CD4-positive, alpha-beta T cell treated with Interleukin-15 for 4 hours (primary cell): ENCODE measurements at places on chromosomes 1 and 21.
A peak's percentile ranks its signal among the peaks of the same experiment; 100 is the strongest.

DNA sequence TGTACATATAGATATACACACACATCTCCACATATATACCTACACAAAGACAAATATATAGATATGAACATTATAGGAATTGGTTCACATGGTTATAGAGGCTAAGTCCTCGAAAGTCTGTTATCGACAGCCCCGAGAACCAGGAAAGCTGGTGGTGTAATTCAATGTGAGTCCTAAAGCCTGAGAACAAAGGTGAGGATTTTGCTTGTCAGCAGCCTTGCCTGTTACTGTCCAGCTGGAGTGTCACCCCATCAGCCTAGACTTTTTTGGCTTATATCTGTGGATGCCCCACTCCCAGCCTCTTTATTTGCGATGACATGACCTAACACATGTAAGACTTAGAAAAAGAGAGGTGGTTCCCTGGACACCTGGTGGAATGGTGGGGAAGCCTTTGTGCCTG is 97.0 kb downstream of the GIPC2 start:
- DNase-seq: no peak

DNA sequence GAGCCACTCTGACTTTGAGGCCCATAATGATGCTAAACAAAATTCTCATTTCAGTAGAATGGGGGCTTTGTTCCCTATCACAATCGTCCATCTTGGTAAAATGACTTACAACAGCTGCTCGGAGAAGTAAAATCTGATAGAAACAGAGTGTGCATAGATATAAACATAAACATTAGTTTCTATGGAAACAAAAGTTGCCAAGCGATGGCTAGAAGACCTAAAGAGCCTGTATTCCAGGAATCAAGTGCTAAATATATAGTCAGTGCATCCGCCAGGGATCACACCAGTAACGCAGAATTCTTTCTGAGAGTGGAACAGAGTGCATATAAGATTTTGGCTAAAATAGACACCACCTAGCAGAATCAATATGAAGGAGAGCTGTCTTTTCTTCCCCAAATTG is 91.2 kb upstream of the KAZN start:
- DNase-seq: no peak

- DNase-seq: no peak
Observed at GRCh38 chr1:203990118-203990517, 82.8 kb upstream of the SOX13 start.

GRCh38 chr1:73803380-73803779 is 394.6 kb downstream of the LRRIQ3 start:
- DNase-seq: no peak

GRCh38 chr1:23393706-23394105 is 24.1 kb upstream of the ZNF436 start:
- DNase-seq: no peak

GRCh38 chr1:1156140-1157032 is 17.3 kb upstream of the TTLL10 start:
- DNase-seq: no peak

DNA sequence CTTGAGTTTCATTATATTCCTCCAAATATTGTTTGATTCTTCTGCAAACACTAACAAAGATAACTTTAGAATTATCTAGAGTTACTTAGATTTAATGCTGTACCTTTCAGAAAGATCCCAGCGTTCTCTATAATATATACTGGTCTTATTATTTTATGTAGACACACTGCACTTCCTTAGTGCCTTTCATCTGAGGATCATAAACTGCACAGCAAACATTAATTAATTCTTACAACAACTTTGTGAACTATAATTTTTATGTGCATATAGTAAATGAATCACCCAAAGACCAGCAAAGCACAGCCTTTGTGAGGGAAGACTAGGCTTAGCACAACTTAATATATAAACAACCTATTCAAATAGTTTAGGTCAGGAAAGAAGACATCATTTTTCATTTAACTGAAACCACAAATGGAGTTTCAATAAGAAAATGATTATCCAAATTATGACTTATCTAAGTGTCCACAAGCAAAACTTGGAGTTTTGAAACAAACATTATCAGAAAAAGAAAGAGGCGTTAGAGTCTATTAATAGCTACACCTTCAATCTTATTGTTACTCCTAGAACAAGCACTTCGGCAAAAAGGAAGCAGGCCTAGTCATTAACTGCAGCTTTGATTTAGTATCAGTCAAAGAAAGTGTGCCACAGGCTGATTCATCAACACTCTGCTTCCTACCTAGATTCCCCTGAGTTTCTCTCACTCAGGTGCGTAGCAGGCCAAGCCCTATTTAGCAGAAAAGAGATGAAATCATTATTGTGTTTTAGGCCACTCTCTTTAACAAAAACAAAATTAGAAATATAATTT is 22.5 kb upstream of the RC3H1 start:
- DNase-seq: no peak

GRCh38 chr1:12011998-12012397 is 7.3 kb upstream of the MIIP start:
- no peak for DNase-seq

- DNase-seq: no peak
Observed at GRCh38 chr1:61472876-61473275, 252.1 kb downstream of the TM2D1 start.

DNA sequence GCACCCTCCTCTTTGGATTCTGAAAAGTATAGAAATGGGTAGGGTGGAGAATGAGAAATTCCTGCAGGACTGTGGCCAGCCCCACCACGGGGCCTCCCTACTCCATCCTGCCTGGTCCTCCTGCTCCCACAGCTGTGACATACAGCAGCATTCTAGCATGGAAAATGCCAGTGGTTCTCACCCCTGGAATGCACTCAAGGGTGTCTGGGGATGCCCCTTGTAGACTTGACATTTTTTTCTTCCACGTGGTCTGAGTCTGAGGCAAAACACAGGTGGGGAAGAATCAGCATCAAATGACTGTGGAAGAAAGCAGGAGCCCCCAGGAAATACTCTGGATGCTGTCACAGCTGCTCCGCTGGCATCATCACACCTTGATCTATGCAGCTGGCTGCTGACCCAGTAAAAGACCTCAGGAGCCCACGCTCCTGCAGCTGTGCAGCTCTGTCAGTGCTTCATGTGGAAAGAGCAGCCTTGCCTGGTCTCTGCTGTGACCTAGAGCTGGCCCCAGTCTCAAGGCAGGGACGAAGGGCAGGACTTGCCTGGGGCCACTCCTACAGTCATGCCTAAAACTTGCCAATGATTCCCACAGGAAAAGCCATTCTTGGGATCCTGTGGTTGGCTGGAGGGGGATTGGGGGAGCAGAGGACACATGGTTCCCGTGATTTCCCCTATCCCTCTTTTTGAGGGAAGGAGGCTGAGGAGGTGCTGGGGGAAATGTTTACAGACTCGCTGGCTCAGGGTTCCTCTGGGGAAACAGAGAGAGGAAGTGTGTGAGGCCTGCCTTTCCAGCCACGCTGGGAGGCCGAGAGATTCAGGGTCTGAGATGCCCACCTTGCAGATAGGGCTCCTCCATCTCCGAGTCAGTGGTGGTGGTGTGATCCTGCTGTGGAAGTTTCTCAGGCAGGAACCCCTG is 10.8 kb upstream of the A3GALT2 start:
- DNase-seq: no peak

GRCh38 chr1:225919906-225920305 is 4.1 kb downstream of the PYCR2 start:
- peak; percentile 21 for DNase-seq

GRCh38 chr1:246139745-246140182 is 367.3 kb downstream of the SMYD3 start:
- DNase-seq: no peak

DNA sequence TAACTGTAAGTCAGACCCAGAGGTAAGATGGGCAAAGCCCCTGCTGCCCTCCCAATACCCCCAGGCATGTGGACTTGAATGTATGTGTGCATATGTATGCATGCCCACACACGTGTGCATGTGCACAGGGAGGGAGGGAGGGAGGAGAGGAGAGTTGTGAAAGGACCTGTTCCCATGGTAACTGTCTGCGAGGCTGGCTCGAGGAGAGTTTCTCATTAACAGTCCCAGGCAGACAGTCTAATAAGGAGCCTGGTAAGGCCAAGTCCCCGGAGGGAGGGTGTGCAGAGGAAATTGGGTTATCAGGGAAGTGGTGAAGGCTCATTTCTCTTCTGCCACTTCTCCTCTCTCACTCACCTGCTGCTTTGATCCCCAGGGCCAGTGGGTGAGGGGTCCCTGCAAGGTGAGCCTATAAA is 74.9 kb downstream of the NFASC start:
- DNase-seq: no peak

DNA sequence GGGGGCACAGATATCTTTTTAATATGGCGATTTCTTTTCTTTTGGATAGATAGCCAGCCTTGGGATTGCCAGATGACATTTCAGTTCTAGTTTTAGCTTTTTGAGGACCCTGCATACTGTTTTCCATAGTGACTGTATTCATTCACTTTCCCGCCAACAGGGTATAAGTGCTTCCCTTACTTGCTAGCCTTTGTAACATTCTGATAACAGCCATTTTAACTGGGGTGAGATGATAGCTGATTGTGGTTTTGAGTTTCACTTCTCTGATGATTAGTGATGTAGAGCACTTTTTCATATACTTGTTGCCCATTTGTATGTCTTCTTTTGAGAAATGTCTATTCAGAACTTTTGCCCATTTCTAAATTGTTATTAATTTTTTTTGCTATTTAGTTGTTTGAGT is 151.9 kb downstream of the NTPCR start:
- DNase-seq: no peak

GRCh38 chr1:104830534-104830933 is 1080.8 kb downstream of the AMY1C start:
- no peak for DNase-seq

DNA sequence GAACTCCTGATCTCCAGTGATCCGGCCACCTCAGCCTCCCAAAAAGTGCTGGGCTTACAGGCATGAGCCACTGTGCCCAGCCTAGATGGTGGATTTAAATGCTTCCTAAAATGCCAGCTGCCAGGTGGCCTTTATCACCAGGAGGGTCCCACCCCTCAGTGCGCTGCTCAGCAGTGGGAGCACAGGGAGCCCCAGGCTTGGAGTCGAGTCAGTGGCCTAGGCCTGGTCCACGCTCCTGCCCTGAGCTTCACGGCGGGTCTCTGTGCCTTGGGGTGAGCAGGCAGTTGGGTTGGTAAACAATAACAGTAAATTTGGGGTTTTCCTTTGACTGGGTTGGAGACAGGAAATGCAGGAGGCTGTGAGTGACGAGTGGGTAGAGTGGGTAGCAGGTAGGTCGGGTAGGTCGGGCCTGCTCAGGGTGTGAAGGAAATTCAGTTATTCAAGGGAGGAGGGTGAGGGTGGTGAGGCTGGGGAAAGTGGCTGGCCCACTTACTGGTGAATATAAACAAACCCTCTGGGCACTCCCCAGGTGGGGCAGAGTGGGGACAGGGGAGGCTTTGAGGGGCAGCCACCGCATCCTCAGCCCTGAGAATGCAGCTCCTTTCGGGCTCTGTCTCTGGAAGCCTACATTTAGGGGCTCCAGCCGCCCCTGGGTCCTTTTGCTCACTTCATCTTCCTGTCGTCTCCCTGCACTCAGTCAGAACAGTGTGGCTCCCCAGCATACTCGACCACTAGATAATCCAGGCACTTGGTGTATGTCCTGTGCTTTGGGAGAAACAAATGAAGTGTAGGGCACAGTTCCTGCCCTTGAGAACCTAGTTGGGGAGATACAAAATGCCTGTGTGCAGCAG is 33.5 kb upstream of the IL19 start:
- peak; percentile 58 for DNase-seq

- DNase-seq: no peak
Observed at GRCh38 chr1:86339014-86339812, 56.9 kb downstream of the ODF2L start.

DNA sequence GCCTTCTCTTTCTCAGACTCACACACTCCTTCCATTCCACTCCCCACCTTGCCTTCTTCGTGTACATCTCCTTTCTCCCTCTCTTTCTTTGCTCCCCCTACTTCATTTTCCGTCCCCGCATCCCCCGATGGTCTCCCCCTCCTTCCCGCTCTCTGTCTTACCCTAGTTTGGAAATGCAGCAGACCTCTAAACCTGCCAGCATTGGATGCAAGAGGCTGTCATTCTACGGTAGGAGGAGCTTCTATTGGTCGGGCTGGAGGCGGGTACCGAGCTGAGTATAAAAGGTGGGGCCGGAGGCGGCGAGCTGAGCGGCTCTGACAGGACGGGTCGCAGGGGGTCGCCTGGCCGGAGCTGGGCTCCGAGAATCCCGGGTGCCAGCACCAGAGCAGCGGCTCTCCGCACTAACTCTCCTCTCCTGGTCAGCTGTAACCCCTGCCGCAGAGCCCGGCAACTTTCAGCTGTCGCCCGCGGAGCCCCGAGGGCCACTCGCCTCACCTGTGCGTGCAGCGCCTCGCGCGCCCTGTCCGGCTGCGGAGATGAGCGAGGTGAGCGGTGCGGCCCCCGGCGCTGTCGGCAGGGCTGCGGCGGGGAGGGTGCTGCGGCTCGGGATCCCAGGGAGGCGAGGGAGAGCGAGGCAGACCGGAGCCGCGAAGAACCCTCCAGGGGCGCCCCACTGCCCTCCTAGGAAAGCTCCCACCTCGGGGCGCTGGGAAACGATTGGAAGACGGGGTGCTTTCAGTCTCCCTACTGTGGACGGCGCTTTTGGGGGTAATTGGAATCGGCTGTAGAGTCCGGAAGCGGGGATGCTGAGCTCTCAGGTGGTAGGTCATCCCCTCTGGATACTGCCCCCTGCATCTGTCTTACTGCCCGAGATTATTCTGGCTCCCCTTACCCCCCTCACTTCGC is at the start of gene PCP4L1:
TSS of gene PCP4L1 (plus strand) at position 307 of the 906 bp plus-strand sequence. CDS start at position 537, 230 bp downstream.
- peak; percentile 6 for DNase-seq

DNA sequence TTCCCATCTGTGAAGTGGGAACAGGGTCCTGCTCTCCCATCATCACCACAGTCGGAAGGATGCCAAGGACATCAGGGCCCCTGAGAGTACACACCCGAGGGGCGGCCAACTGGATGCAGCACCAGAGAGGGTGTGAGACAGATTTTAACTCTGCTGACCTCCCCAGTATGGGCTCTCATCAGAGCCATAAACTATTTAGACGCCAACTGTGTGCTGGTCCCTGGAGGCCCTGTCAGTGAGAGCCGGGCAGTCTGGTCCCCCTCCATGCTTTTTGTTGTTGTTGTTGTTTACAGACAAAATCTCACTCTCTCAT is 1.7 kb downstream of the FGR start:
- DNase-seq: no peak

DNA sequence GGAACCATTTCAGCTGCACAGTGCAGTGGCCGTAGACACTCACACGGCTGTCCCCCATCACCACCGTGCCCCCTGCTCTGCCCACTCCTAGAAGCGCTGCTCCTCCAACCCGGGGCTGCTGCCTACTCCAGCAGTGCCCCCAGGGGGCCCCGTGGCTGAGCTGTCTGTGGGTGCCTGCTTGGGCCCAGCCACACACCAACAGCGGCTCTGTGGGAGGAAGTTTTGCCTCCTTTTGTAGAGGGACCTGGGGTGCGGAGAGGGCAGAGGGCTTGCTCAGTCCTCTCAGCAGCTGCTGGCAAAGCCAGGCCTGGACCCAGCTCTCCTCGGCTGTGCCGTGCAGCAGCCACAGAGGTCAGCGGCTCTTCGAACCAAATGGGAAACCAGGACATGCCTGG is 11.4 kb upstream of the LRRC3 start:
- no peak for DNase-seq

DNA sequence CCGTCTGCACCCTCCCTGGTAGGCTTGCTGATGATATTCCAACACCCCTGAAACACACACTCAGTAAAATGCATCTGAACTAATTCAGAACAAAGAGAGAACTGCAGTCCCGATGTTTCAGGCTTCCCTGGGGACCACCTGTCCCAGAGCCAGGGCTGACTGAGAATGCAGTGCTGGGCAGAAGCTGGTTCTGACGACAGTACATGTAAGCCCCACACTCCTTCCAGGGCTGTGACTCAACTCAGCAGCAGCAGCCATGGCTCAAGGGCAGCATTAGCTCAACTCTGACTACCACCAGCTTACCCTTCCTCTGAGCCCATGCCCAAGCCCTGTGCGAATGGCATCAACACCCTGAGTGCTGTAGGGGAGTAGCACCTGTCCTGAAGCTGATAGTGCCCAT is 56.4 kb upstream of the SIPA1L2 start:
- no peak for DNase-seq
